ENCODE measurements at places on chromosomes 3 and 15.

GRCh38 chr3:15875016-15875689 lies 77.4 kb upstream of the ANKRD28 start:
- no peak for DNase-seq

GRCh38 chr3:194865615-194866014 lies 179.9 kb downstream of the FAM43A start:
- no peak for DNase-seq

DNA sequence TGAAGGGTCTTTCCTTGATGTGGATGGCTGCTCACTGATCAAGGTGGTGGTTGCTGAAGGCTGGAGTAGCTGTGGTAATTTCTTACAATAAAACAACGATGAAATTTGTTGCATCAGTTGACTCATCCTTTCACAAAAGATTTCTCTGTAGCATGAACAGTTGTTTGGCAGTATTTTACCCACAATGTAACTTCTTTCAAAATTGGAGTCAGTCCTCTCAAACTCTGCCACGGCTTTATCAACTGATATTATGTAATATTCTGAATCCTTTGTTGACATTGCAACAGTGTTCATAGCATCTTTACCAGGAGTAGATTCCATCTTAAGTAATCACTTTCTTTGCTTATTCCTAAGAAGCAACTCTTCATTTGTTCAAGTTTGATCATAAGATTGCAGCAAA lies 252.6 kb downstream of the UBE2E2 start:
- no peak for DNase-seq

GRCh38 chr15:57505056-57505715 lies 86.5 kb upstream of the MYZAP start:
- DNase-seq: no peak

GRCh38 chr3:62805580-62806277 lies 69.5 kb downstream of the CADPS start:
- no peak for DNase-seq

- no peak for DNase-seq
Measured at GRCh38 chr3:19065027-19065426, 83.3 kb upstream of the KCNH8 start.

- no peak for DNase-seq
Measured at GRCh38 chr3:133570937-133571320, 2.6 kb upstream of the CDV3 start.

DNA sequence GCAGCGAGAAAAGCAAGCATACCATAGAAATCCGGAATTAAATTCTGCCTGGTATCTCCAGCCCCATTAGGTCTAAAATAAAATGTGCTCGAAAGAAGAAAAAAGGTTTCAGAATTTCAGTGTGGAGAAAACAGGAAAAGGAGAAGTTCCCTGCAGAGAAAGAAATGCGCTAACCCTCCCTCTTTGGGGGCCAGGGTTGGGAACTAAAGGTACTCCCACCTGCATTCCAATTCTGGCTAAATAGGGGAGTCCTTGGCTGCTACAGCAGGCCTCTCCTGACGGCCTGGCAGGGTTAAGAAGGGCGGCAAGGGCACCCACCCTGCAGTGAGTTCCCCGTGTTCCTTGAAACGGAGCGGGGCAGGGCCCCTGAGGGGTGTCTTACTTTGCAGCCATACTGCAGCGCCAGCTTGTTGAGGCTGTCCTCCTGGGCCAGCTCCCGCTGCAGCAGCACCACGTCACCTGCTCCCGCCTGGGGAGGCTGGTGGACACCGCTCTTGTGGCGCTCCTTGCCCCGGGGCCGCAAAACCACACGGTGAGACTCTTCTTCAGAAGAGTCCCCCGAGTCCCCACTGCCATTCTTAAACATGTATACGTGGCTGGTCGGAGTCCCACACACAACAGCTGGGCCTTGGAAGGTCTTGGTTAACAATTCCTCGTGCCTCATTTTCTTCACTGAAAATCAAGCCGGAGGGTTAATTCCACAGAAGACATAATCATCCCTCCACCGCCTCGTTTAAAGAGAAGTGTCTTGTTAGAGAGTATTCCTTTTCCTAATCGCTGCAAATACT lies 1.7 kb downstream of the LYSMD4 start:
- no peak for DNase-seq

DNA sequence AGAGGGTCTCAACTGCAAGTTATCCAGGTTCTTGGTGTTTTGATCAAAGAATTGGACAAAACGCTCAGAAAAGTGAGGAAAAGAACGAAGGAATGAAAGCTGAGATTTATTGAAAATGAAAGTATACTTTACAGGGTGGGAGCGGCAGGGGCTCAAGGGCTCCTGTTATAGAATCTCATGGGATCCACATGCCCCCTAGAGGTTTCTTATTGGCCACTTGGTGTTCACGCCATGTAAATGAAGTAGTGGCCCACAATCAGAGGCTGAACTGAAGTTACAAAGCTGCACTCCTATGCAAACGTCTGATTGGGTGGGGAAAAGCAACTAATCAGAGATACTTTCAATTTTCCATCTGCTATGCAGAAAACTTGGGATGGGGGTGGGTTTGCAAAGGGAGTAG lies 216.7 kb downstream of the PTPRG start:
- no peak for DNase-seq

GRCh38 chr3:116824208-116824607 lies 114.6 kb downstream of the TUSC7 start:
- no peak for DNase-seq

- no peak for DNase-seq
Measured at GRCh38 chr3:148833223-148833622, 5.6 kb downstream of the CPB1 start.

DNA sequence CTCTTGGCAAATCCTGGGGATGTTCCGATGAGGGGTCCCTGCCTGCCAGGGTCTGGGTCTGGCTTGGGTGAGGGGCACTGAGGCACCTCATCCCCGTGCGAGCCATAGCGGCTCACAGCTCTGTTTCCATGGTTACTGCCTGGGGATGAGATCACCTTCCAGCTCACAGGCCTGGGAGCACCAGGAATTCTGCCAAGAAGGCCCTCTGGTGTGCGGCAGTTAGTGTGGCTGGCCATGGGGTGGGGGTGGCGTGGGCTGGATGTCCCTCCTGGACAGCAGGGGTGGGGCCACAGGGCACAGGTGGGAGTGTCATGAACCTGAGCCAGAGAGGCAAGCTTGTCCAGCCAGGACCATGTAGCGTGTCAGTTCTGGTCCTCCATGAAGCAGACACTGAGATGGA lies 22.1 kb upstream of the PRR23E start:
- no peak for DNase-seq

DNA sequence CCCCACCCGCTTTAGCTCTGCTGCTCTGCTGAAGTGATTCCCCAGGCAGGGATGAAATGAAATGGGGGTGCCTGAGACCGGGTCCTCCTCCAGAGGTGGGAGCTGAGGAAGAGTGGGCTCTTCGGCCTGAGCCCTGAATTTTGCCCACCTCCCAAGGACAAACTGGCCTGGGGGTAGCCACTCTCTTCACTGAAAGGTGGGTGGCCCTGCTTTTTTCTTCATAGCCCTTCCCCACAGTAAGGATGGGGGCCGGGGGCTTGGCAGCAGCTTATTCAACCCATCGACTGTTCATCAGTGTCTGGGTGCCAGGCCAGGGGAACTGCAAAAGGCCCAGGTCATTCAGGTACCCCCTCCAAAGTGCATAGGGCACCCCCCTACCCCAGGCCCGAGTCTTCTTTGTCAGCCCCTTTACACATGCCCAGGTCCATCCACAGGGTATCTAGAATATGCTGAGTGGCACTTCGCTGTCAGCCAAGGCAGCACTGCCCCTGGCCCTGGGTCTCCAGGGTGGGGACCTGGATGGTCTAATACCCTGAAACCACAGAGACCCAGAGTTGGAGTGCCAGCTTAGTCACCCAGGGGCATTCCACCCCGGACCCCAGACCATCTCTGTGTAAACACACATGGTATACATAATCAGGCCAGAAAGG lies 7.9 kb downstream of the SCN5A start:
- no peak for DNase-seq

GRCh38 chr3:62416144-62416543 lies 42.8 kb upstream of the FEZF2 start:
- DNase-seq: no peak

- DNase-seq: no peak
Measured at GRCh38 chr15:70437882-70438451, 325.4 kb downstream of the UACA start.

DNA sequence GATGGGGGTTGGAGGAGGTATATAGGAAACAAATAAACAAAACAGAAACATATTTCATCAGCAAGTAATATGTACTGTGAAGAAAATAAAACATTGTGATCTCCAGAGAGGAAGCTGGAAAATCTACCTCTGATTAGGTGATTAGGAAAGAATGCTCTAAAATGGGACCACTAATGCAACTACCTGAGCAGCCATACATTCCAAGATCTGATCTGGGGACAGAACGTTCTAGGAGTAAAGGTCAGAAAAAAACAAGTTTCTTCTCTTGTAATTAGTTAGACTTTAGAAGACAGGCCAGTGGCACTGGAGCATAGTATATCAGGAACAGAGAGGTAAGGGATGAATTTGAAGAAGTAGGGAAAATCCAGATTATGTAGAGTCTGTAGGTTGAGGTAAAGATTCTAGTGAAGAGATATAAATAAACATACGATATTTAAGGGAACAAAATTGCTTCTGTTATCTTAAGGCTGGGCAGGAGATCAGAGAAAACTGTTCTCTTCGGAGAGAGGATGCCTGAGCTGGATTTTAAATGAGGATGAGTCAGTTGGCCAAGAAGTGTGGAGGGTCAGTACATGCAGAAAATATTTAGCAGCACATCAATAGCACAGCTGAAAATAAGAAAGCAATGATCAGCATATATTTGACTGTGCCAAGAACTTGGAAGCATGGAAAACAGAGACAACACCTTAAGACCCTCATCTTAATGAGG lies 429.5 kb downstream of the NLGN1 start:
- DNase-seq: no peak

DNA sequence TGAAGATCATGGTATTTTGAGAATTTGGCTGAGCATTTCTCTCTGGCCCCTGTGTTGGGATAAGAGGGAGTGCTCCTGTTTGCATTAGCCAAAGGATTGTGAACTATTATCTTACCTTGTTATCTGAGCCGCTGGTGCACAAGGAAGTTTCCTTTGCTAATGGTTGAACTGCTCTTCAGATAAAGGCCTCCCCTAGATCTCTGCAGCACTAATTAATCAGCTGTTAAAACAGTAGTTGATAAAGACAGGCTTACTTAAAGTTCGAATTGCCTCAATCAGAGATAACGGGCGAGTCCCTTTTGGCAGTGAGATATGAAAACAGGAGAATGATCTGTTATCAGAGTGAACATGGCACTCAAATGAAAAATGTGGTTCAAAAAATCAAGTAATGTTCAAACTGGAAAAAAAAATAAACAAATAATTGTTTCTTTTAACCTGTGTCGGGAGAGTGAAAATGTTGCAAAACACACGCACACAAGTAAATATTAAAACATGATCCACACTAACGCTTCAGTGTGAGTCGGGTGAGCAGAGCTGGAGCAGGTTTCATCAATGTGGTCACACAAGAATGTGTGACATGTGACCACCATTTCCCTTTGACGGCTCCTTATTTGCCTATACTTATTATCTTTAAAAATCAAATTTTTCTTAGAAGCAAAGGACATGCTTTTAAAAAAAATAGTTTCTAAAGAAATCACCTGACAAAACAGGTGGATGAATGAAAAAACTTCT lies 469.1 kb downstream of the SOX2 start:
- DNase-seq: no peak

Data from stimulated activated CD4-positive, alpha-beta T cell treated with anti-CD3 and anti-CD28 coated beads, Interleukin-12 subunit alpha, Interleukin-12 subunit beta, amount 100 ng/mL, for 24 hours (primary cell).